ENCODE measurements at places on chromosomes 7 and 10.

- no peak for DNase-seq
These were observed 4.0 kb downstream of the PDGFA start for GRCh38 chr7:515628-516027.

- DNase-seq: no peak
These were observed 51.2 kb downstream of the SRPK2 start for GRCh38 chr7:105337529-105337928.

GRCh38 chr7:99324559-99324958 lies 1.1 kb upstream of the ARPC1A start:
- DNase-seq: no peak

GRCh38 chr7:111010798-111011197 lies 80.1 kb upstream of the LRRN3 start:
- no peak for DNase-seq

DNA sequence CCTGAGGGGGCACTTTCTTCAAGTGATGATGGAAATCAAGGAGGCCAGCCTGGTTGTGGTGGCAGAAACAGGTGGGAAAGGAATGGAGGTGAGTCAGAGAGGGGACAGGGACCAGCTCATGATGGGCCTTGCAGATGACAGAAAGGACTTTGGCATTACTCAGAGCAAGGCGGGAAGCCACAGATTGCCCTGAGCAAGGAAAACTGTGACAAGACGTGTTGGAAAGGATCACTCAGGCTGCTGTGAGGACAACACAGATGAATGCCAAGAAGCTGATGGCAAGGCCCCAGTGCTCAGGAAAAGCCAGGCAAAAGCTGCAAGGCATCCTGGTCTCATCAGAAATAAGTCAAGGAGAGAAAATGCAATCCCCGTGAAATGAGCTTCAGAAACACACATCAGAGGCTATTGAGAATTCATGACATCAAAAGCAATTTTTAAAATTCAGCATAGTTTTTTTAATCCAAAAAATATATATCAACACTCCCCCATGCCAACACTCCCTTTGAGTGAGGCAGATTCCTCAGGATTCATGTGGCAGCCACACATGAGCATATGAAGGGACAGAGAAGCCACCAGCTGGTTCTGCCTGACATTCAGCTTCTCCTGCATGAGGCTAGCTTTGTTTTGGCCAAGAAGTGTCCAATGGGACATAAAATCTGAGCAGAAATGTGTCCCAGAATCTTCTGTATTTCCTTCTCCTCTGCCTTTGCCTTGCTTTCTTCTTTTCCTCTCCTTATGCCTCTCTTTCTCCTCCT lies 244.5 kb upstream of the MYO3A start:
- DNase-seq: no peak

DNA sequence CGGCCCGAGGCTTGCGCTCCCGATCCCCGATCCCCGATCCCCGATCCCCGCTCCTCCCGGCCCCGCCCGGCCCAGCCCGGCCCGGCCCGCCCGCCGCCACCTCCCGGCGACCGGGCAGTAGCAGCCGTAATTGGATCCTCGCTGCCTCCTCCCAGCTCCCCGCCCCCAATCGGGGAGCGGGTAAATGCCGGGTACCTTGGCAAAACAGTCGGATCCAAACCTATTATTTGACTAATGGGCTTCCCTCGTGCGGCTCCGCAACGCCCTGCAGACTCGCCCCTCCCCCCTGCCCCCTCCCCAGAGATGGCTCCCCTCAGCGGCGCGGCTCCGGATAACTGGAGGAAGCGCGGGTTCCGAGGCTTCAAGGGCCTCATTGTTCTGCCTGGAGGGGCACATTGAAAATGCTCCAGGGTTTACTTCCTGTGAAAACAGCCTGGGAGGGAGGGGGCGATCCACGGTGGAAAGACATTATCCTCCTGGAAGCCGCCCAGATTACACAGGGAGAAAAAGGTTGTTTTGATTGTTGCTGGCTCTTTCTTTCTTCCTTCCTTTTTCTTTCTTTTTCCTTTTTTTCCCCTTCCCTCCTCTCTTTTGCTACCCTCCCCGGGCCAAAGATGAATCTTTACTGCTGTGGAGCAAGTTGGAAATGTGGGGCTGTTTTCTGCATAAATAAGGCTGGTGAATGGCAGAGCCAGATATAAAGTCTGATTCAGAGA lies 94.7 kb upstream of the ZMIZ1 start:
- no peak for DNase-seq

- DNase-seq: no peak
These were observed 459.3 kb downstream of the CNTNAP2 start for GRCh38 chr7:146575903-146576302.

GRCh38 chr10:71188201-71188600 lies 24.2 kb upstream of the UNC5B start:
- DNase-seq: no peak

GRCh38 chr10:77566236-77566635 lies 71.4 kb downstream of the KCNMA1 start:
- DNase-seq: no peak

DNA sequence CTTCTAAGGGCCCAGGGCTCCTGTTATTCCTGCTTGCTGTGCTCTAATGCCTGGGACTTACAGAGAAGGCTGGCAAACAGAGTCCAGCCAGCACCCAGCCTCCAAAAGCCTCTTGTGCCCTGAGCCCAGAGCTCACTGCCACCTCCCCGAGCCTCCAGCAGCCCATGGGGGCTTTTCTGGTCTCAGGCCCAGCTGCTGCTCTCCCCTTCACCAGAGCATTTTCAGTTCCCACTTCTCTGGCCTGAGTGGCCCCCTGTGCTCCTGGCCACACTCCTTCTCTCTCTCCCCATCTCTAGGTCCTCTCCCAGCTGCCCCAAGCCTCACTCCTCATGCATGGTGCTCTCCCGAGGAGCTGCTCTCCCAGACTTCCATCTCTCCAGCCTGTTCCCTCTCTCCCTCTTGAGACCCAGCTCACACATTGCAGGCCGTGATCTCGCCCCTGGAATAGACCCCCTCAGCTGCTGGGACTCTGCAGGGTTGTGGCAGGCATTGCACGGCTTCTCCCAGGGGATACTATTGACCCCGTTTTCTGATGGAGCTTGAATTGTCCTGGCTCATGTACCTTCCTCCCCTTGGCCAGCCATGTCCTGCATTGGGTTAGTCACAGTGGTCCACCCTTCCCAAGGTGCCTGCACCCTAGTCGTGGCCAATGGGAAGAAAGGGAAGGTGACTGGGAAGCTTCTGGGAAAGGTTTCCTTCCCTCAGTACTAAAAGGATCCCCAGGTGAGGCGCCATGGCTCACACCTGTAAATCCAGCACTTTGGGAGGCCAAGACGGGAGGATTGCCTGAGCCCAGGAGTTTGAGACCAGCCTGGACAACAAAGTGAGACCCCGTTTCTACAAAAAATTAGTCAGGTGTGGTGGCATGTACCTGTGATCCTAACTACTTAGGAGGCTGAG lies 9.0 kb upstream of the RASSF4 start:
- DNase-seq: no peak

DNA sequence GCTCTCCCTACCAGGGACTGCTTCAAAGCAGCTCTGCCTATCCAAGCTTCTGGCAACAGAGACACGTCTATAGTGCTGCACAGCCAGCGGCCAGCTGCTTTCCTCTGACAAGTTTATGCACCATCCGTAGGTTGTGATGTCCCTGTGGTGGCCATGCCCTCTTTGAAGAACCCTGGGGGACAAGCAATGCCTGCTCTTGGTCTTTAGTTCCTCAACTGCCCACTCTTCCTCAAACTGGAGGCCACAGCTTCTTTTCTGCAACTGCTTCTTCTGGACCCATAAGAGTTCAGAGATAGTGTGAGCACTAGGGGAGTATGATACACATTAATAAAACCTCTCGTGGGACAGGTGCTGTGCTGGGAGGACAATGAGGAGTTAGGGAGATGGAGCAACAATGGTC lies 164.9 kb downstream of the ELMO1 start:
- no peak for DNase-seq

- DNase-seq: no peak
These were observed 498 bp downstream of the RHOBTB1 start for GRCh38 chr10:60943316-60944057.

GRCh38 chr10:49235392-49235791 lies 47.2 kb upstream of the TMEM273 start:
- no peak for DNase-seq

DNA sequence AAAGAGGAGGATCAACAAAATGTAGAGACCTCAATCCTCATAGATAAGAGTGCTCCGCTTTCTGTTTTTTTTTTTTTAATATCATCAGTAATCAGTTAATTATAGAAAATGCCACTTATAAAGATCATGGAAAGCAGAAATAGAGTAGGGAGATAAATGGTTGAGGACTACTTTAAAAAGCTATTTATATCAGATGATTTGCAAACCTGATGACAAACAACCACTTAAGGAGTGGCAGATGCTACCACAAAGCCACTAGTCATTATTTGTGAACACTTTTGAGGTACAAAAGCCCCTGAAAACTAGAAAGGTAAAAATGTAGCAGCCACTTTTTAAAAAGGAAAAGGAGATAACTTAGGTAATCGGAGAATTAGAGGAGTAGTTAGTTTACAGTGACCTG lies 99.0 kb upstream of the CYP26C1 start:
- DNase-seq: no peak

GRCh38 chr7:133428876-133429275 lies 176.0 kb downstream of the EXOC4 start:
- no peak for DNase-seq

- no peak for DNase-seq
These were observed 93.5 kb downstream of the MCU start for GRCh38 chr10:72785409-72785808.

- no peak for DNase-seq
These were observed 300.5 kb upstream of the KAT6B start for GRCh38 chr10:74525885-74526284.

DNA sequence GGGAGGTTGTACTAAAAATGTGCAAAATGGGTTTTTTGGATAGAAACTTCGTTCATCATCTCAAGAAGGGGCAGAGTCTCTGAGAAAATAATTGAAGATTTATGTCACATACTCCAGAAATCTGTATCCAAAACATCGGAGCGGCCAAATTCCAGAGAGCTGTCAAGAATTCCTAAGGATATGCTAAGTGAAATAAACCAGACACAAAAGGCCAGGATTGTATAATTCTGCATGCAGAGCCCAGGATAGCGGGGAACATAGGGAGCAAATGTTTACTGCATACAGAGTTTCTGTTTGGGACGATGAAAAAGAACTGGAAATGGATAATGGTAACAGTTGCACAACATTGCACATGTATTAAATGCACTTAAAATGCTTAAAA lies 224.2 kb upstream of the AUTS2 start:
- no peak for DNase-seq

DNA sequence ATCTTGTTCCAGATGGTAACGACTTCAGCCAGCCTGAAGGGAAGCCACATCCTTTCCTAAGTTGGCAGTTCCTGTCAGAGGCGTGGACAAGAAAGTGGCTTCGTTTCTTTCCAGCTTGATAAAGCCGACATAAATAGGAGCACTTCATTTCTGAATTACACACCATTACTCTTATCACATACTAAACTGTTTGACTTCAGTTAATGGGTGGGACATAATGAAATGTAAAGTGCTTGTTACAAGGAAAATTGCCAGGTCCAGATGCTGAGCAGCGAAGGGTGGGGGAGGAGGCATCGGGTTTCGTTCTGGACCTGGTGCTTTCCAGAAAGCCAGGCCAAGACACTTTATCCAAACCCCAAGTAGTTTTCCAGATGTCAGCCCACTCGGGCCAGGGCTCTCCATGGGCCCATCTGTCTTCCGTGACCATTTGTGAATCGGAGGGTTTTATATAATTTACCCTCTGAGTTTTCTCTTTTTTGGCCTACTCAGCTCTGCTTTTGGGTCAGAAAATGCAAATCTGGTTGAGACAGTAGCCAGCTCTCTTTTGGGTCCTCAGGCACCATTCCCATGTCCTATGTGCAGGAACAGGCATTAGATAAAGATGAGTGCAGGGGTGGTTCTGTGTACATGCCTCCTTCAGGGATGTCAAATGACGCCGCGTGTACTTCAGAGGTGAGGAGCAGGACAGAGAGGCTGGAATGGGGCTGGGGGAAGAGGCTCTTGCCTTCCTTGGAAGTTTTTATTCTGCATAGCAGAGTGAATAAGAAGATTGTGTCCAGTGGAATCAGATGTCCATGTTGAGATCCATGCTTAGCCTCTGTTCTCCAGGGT lies 90.2 kb downstream of the TACC2 start:
- DNase-seq: no peak

- no peak for DNase-seq
These were observed 291.8 kb upstream of the LYZL1 start for GRCh38 chr10:28996947-28997551.

GRCh38 chr10:131533846-131534526 lies 222.5 kb upstream of the TCERG1L start:
- no peak for DNase-seq

GRCh38 chr10:43204042-43204942 lies 62.6 kb downstream of the RASGEF1A start:
- DNase-seq: no peak
